ENCODE measurements at places on chromosomes 3 and 15.

DNA sequence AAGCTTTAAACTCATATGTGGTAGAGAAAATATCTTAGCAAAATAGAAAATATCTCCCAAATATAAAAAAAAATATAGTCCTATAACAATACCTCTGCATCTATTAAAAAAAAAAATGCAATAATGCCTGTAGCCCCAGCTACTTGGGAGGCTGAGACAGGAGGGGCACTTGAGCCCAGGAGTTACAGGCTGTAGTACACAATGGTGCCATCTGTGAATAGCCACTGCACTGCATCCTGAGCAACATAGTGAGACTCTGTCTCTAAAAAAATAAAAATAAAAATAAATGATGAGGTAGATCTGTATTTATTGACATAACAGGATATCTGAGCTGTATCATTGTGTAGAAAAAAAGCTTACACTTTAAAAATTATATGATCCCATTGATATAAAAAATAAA is 70.4 kb downstream of the PFN2 start:
- no peak for DNase-seq

DNA sequence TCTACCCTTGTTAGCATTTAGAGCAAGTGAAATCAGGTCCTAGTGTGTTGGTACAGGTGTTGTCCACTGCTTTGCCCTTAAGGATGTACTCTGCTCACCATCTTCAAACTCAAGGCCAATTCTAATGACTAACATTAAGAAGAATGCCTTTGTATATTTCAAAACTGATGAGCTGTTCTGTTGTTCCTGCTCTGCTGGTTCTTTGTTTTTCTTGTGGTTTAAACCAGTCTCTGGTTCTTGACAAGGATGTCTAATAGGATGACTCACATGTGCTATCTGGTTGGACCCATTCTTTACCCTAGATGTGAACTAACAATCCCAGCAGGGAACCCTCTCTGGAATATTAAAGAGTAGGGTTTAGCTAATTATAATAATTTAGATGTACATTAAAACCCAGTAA is 17.3 kb downstream of the ABHD5 start:
- DNase-seq, result no peak

DNA sequence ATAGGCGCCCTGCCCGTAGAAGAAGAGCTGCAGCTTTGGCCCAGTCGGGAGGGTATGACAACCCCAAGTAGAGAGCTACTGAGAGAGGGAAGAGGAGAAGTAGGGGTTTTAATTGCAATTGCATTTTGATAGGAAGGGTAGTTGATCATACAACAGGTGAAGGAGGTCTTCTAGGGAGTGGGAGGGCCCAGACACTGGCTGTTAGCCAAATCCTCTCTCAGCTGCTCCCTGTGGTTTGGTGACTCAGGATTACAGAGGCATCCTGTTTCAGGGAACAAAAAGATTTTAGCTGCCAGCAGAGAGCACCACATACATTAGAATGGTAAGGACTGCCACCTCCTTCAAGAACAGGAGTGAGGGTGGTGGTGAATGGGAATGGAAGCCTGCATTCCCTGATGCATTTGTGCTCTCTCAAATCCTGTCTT is 408.9 kb upstream of the THBS1 start:
- DNase-seq, result no peak

GRCh38 chr3:101466465-101467309 is 46.3 kb downstream of the SENP7 start:
- DNase-seq, result no peak

- no peak for DNase-seq
These were observed 10.2 kb downstream of the PXYLP1 start for GRCh38 chr3:141241616-141242376.

DNA sequence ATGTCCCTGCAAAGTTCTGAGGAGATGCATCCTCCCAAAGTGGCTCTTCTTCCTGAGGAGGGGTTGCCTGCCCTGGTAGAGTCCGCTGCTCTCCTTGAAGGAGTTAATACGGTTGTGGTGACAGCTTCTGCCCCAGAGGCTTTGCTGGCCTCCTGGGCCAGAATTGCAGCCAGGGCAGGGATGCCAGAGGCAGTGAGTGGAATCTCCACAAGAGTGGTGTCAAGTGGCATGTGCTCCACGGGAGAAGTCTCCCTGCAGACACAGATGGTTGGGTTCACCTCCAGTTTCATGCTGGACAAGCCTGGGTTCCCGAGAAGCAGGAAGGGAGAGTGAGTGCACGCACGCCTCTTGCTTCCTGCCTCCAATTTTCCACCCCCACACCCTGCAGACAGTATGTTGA is 105.5 kb downstream of the SLC25A26 start:
- no peak for DNase-seq

DNA sequence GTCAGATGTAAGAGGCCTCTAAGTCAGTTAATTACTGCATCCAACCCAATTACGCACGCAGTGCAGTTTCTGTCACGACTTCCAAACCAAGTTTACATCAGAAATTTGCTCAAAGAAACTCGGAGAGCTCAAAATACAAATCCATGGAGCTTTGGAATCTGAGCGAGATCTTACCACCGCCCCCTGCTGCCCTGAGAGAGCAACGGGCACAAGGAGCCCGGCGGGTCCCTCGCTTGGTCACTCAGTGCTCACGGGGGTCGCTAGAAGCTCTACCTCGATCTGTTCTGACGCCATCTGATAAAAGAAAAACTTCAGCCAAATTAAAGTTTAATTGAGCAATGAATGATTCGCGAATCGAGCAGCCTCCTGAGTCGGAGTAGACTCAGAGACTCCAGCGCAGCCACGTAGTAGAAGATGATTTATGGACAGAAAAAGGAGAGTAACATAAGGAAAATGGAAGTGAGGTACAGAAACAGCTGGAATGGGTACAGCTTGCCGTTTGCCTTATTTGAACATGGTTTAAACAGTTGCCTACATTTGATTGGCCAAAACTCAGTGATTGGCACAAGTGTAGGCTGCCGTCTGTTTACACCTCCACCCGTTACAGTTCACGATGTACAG is 232.7 kb upstream of the ATP10A start:
- no peak for DNase-seq

GRCh38 chr15:69015591-69015990 is 1.1 kb downstream of the NOX5 start:
- DNase-seq, result no peak

- no peak for DNase-seq
These were observed 49.1 kb upstream of the SATB1 start for GRCh38 chr3:18474202-18474601.

DNA sequence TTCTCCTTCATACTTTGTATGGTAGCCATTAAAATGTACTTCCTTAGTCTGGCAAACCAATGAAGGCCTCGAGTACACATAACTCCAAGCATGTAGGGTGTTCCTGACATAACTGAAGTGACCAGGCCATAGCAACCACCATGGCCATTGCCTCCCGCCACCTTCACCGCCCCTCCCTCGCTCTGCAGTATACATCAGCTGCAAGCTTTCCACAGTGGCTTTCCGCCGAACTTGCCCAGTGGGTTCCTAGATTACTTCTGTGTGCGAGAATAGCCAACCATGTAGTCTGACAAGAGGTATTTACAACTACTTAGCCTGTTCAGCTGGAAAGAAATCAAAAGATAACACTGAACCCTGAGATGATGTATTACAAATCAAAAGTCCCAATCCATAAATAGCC is 3.4 kb upstream of the CTNNB1 start:
- DNase-seq, result no peak

DNA sequence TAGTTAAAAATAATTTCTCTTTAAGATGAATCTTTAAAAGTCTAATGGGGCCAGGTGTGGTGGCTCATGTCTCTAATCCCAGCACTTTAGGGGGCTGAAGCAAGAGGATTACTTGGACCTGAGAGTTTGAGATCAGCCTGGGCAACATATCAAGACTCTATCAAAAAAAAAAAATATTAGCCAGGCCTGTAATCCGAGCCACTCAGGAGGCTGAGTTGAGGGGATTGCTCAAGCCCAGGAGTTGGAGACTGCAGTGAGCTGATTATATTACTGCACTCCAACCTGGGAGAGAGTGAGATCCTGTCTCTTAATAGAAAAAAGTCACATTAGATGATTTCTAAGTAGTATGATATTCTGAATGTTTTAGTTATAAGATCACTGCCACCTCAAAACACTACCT is 322.0 kb upstream of the MANF start:
- DNase-seq, result no peak

- no peak for DNase-seq
These were observed 284.7 kb upstream of the CTDSPL start for GRCh38 chr3:37576996-37577395.

GRCh38 chr3:10716964-10717363 is 99.1 kb upstream of the SLC6A11 start:
- DNase-seq, result no peak

DNA sequence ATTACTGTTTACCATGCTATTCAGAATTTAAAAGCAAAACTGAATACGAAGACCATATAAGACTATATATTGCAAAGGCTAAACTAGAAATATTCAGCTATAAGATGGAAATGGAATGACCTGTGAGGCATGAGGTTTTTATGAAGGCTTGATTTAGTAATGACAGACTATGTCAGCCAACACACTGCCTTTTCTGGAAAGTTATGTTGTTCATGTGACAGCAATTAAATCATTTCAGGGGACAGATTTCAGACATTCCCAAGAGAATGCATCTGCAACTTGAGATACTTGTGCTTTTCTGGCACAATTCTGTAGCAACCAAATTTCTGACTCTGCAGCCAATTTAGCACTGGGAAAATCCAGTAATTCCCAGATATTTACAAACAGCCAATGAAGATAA is 8.6 kb upstream of the GATM start:
- DNase-seq, result no peak

DNA sequence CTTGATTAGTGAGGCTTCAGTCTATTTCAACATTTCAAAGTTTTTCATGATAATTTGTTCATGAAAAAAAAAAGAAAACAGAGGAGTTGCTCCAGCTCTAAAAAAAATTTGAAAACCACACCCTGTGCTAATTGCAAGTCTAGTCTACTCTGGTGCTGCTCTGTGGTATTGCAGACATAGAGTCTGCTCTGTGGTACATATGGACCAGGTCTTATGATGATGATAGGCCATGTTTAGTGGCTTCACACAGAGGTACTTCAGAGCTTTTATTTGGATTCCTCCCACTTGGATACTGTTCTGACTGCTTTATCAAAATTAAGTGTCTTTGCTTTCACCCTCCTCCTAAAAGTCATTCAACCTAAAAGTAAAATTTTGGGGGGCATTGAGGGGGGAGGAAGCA is 160.8 kb downstream of the ALCAM start:
- DNase-seq, result no peak

GRCh38 chr3:113174801-113175485 is 36.4 kb upstream of the BOC start:
- no peak for DNase-seq

- DNase-seq, result no peak
These were observed 36.4 kb upstream of the TMEM45A start for GRCh38 chr3:100455841-100456550.

DNA sequence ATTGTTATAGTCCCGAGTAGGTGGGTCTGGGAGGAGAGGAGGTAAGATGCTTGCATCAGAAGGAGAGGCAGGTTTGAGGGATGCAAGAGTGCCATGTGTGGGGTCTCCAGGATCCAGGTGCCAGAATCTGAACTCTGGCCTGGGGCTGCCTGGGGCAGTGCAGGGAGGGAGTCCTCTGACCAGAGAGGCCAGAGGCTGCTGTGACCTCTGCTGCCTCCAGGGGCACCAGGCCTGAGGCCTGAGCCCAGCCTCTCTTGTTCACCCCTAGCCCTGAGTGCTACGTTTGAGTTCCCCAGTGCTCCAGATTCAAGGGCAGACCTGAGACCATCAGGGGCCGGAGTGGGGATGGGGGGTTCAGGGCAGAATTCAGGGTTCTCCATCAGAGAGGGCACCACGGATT is 7.4 kb downstream of the SLC38A3 start:
- DNase-seq, result no peak

DNA sequence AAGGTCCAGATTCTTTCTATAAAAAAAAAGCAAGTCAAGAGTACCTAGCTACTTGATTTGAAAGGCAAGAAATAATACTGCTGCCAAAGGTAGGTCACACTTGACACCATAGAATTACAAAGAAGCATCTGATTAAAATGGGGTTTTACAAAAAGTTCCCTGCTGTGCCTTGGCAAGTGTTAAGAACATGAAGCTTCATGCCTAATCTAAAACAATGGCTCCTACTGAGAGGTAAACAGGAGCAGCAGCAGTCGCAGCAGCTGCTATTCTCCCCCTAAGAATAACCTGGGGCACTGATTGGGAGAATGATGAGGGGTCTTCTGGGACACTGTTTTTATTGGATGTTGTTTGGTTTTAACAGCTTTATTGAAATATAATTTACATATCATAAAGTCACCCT is 14.1 kb downstream of the UBP1 start:
- no peak for DNase-seq

GRCh38 chr3:71401695-71402231 is 181.8 kb downstream of the FOXP1 start:
- DNase-seq, result no peak

DNA sequence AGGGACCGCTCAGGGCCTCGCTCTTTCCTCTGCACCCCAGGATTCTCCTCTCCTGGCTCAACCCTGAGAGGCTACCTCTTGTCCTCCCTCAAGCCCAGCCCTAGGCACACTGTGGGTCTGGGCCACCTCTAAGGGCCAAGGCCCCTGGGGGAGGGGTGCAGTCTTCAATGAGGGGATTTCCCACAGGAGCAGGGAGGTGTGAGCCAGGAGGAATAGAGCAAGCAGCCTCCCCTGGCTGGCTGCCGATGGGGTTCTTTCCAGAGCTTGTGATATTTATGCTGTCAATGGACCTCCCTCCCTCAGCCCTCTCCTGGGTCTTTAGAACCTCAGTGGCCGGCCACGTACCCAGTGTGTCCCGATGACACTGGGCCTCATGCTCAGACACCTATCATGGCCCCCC is 99.5 kb upstream of the RPL32 start:
- DNase-seq, result no peak

- DNase-seq, result no peak
These were observed 281.7 kb downstream of the EFHB start for GRCh38 chr3:19652336-19652735.

GRCh38 chr15:90018216-90018831 is 17.2 kb downstream of the ZNF710 start:
- DNase-seq, result no peak

GRCh38 chr3:154384479-154384878 is 45.5 kb downstream of the GPR149 start:
- DNase-seq, result no peak

DNA sequence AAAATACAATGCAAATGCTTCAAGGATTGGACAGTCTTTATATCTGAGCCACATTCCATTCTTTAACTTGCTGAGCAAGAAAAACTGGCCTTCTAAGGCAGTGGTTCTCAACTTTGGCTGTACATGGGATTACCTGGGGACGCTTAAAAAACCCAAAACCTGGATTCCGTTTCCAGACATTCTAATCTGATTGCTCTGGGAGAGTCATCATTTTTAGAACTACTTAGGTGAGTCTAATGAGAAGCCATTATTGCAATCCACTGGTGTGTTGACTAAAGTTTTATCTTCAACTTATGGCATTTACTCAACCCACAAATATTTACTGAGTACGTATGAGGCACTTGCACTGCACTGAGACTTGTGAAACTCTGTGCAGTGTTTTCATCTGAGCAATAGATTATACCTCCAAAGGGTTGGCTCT is 195.7 kb upstream of the ATP11B start:
- DNase-seq, result no peak
